ENCODE measurements at places on chromosomes 7 and 10.

- ATAC-seq = no peak
Measured at GRCh38 chr10:14180911-14181566, 149.7 kb downstream of the FRMD4A start.

- peak; percentile 58 for ATAC-seq
Measured at GRCh38 chr10:113027574-113028455, 77.8 kb downstream of the TCF7L2 start.

DNA sequence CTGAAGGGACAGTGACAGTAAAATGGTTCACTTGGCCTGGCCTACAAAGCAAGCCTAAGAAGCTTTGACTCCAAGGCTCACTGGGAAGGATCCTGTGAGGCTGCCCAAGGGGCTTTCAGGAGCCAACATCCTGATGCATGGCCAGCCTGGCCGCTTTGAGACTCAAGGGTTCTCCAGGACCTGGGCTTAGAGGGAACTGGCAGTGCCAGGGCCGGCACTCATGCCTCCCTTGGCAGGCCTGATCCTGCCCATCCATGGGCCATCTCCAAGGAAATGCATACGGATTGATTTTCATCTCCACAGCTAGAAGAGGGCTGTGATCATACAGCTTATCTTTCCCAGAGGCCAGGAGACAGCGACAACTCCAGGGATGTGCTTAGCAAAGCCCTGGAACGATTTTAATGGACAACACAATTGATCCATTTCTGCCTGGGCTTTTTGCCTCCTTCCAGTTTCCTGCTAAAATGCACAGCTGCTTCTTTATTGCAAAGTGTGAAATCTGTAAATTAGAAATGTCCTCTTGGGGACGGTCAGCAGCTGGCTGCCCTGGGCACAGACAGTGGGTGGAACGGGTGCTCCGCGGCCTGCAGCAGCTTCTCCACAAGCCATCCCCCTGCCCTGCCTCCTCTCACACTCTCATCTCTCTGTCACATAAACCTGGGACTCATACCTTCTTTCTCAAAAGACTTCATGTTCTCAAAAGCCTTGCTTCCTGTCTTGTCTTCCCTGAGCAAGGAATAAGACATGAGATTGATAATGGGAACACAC is 288.5 kb downstream of the GRID1 start:
- no peak for ATAC-seq

- ATAC-seq = no peak
Measured at GRCh38 chr7:1897076-1897860, 227.2 kb downstream of the ELFN1 start.

DNA sequence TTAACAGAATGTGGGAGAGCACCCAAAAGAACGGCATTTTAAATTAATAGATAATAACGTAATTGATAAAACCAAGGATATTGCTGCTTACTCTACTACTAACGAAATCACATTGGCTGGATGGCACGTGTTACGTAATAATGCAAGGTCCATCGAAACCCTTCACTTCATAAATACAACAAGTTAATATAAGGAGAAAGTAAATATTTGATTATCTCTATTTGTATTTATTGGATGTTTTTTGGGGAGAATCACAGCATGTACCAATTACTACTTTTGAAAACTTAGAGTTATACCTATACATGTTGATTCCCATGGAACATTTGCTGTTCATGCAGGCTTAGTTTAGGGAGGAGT is 1.6 kb downstream of the PRKG1 start:
- ATAC-seq = no peak

DNA sequence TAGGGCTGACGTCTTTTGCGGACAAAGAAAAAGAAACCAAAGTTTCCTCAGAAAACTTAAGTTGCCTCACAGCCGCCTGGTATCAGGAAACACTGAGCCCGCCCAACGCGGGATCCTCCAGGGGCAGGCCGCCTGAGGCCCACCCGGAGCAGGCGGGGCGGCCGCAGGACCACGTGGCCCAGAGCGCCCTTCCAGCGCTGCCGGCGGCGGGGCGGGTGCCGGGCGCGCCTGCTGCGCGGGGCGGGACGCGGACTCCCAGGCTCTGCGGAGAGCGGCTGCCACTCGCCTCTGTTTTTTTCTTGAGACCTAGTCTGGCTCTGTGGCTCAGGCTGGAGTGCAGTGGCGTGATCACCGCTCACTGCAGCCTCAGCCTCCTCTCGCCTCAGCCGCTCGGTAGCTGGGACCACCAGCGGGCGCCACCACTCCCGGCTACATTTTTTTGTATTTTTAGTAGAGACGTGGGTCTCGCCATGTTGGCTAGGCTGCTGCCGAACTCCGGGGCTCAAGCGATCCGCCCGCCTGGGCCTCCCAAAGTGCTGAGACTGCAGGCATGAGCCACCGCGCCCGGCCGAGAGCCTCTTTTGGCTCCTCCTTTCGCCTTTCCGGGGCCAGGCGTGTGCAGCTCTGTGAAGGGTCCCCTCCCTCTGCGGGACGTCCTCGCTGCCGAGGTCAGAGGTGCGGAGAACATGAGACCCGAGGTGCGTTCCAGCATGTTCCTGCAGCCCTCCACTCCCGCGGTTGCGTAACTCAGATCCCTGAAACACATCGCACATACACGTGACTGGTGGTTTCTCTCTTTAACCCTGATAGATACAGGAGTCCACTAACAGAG is 11.6 kb upstream of the HNRNPF start:
- ATAC-seq = peak; percentile 99

DNA sequence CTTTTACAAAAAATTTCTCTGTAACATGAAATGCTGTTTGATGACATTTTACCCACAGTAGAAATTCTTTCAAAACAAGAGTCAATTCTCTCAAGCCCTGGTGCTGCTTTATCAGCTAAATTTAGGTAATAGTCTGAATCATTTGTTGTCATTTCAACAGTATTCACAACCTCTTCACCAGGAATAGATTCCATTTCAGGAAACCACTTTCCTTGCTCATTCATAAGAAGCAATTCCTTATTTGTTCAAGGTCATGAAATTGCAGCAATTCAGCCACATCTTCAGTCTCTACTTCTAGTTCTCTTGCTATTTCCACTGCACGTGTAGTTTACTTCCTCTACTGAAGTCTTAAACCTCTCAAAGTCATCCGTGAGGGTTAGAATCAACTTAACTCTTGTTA is 14.1 kb downstream of the STAG3 start:
- ATAC-seq = no peak

GRCh38 chr7:80288175-80289122 is 153.8 kb downstream of the GNAI1 start:
- no peak for ATAC-seq

GRCh38 chr7:57651006-57651405 is 201.0 kb downstream of the ZNF716 start:
- peak; percentile 44 for ATAC-seq

DNA sequence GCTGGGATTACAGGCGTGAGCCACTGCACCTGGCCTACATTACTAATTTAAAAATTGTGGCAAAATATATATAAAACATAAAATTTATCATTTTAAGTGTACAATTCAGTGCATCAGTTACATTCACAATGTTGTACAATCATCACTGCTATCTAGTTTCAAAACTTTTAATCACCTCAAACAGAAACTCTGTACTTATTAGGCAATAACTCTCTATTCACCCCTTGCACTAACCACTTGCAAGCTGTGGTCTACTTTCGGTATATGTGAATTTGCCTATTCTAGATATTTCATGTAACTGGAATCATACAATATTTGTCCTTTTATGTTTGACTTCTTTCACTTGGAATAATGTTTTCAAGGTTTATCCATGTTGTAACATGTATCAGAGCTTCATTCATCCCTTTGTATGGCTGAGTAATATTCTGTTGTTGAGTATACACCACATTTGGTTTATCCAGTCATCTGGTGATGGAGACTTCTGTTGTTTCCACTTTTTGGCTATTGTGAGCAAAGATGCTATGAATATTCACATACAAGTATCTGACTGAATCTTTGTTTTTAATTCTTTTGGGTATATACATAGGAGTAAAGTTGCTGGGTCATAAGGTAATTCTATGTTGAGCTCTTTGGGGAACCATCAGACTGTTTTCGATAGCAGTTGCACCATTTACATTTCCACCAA is 14.3 kb upstream of the ELOVL3 start:
- no peak for ATAC-seq

- peak; percentile 92 for ATAC-seq
Measured at GRCh38 chr7:20172736-20173334, 44.3 kb downstream of the MACC1 start.

DNA sequence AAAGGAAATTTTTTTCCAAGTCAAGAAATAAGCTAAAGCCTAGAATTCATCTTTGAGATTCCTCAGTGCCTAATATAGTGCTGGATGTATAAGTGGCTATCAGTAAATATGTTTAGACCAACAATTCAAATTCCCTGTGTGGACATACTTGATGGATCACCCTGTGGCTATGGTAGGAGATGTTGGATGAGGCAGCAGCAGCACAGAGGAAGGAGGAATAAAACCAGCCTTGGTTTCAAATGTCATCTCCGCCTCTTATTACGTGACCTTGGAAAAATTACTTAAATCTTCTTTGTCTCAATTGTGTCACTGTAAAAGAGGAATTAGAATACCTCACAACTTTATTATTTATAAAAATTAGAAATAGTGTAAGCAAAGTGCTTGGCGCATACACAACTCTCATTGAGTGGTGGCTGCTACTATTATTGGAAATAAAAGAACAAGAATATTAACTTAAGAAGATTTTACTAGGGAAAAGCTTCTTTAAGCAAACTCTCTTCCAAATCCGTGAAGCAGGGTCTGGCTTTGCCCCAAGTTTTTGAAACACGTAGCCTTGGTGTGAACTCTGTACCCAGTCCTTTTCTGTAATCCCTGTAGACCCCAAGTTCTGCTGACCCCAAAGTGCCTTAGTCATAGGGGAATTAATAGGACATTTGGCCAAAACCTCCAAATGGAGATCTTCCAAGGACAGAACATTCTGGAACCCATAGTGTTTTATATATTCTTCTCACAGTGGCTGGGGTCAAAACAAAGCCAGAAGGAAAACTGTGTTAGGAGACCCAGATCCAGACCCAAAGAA is 283.8 kb downstream of the PTEN start:
- ATAC-seq = no peak

DNA sequence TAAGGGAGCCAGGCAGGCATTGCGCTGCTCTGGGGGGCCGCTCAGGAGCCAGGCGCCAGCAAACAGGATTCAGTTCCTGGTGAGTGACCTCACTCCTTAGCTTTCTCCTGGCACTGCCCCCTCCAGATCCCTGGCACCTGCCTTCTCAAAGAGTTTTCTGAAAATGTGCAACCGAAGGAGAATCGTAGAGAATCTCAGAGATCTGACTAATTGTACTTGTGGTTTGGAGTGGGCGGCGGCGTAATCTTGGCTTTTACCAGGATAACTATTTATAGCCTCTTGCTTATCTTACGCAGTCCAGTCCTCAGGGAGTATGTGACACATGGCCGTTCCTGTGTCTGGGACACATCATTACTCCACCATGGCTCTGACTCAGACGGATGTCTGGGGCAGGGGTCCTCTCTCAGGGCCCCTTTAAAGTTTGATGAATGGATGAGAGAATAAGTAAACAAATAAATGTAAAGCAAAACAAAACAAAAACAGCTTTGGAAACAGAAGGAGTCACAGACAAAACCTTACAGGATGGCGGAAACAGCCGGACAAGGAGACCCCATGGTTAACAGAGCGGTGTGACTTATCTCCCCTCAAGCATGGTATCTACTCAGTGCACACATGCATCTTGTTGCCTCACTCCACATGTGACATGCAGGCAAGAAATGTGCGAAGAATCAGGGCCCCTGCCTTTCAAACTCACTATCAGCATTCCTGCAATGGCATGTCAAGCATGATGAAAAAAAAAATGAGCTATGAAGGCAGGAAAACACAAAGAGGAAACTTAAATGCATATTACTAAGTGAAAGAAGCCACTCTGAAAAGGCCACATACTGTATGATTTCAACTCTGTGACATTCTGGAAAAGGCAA is 99.7 kb downstream of the TNS3 start:
- peak; percentile 88 for ATAC-seq

DNA sequence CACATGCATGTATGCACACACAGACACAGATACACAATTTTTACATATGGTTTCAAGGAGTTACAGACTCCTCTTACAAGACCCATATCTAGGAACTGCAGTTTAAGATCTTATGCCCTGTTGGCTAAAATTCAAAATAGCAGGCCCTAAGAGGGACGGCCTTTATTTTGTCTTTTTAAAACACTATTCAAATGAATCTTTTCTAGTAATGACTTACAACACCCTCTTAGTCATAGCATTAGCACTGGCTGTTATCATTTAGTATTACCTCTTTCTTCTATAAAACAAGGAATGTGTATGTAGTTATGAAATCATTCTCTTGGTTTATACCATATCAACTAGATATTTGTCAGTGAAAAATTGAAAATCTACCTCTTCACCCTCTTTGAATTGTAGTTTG is 15.3 kb downstream of the PAPSS2 start:
- peak; percentile 49 for ATAC-seq

DNA sequence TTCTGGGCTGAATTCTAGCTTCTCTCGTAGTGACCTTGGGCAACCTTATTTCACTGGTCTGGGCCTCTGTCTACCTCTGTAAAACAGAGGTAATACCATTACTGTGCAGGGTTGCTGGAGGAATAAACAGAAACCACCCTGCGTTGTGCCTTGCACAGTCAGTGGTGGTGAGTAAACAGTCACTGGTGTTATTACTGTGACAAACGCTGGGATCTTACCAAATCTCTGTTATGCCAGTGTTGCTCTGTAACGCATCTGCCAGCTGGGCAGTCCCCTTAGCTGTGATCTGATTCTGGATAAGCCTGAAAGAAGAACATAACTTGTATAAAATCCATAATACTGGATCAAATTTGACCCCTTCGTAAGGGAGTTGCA is 49.4 kb downstream of the NOD1 start:
- no peak for ATAC-seq

GRCh38 chr10:16915300-16915699 is 98.1 kb upstream of the RSU1 start:
- ATAC-seq = no peak

DNA sequence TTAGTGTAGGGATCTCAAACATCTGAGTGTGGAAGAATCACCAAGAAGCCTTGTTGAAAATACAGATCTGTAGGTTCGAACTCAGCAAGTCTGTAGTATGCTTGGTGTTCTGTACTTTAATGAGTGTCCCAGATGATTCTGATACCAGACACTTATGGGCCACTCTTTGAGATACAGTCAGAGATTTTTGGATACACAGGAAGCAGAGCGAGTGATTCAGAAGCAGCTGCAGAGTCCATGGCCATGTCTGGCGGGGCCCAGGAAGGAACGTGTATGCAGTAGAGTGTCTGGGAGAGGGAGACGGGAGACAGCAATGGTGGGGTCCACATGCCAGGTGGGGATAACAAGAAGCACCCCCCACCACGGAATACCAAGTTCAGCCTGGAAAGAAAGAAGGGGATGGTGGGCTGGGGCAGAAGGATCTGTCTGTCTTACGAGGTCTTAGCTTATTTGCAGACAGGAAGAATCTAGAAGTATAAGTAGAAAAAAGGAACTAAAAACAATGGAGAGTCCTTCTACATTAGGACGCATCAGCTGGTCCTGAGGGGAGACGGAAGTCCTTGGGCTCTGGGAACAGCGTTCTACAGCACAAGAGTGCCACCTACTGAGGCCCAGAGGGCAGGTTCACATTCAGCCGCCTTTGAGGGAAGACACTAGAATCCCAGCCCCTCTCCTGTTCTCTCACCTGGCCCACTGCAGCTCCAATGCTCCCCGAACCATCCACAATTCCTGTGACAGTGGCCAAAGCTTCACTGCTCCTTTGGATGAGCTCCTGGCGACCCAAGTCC is 55.4 kb downstream of the SLC37A3 start:
- ATAC-seq = peak; percentile 88

Measured in motor neuron (in vitro differentiated cells).